ENCODE measurements at places on chromosomes 7 and 10. TPM values are rescaled to one million over a fixed set of nuclear protein-coding genes. Genes with fewer than 3 reads are reported as not detected.

DNA sequence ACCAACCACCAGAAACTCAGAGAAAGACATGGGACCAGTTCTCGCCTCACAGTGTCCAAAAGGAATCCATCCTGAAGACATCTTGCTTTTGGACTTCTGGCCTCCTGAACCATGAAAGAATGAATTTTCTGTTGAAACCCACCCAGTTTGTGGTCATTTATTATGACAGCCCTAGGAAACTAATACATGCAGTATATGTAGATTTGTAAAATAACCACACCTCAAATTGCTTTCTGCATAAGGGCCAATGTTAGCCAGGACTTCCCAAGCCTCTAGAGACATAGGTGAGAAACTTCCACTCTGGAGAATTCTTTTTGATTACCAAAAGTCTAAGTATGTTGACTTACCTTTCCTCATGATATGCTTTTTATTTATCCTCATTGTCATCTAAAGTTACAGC is 210.5 kb upstream of the SP4 start:
- no peak for DNase-seq

C10orf105 gene
- 0.06 TPM for total RNA-seq

- no peak for DNase-seq
Observed at GRCh38 chr10:15742836-15743235, 23.1 kb upstream of the ITGA8 start.

- no peak for DNase-seq
Observed at GRCh38 chr10:27104919-27105318, 4.6 kb upstream of the ANKRD26 start.

VAX1 gene
- not detected for total RNA-seq

DNA sequence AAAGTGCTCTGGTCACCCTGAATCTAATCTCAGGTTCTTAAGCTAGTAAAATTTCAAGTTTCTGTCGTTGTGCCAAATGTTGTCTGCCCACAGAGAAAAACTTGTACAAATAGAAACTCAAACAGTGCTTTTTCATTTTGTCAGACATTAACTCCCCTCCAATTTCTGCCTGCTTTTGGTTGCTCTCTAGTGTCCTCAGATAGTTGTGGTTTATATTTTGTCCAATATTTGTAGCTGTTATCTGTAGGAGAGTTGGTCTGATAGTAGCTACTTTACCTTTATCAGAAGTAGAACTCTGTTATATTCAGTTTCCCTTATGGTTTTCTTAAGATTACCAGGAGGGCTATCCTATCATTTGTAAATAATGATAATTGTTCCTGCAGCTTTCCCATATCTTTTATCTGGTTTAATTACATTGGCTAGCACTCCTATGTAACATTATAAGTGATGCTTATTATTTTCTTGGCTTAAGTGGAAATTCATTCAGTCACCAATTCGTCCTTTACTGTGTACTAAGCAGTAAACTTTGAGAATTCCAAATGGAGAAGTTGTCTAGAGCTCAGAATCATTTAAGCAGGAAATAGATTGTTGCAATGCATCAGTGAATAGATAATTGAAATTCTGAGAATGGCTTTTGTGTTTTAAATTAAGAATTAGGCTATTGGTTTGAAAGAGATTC is 91.0 kb downstream of the ANKIB1 start:
- no peak for DNase-seq

- peak; percentile 45 for DNase-seq
Observed at GRCh38 chr10:29266641-29267040, 22.2 kb upstream of the LYZL1 start.

- DNase-seq, result no peak
Observed at GRCh38 chr7:117362294-117362888, 39.5 kb upstream of the WNT2 start.

HOXA6 gene
- 0.29 TPM for total RNA-seq

RTKN2 gene
- 0.26 TPM for total RNA-seq

MUC12 gene
- total RNA-seq, result 0.72 TPM

- DNase-seq, result no peak
Observed at GRCh38 chr7:134449680-134450079, 9.2 kb downstream of the AKR1B1 start.

DNA sequence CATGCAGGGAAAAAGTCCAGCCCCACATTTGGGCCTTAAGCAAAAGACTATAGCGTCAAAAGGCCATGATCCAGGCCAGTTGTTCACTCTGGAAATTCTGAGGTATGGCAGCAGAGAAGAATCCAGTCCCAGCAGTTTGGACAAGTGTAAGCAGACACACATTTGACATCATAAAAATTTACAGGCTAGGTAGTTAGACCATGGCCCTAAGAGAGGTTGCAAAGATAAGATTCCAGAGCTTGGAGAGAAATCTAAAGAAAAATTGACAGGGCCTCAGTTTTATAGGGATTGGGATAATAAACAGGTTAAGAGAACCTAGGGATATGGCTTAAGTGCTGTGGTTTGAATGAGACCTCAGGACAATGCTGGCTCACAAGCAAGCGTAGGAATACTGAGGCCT is 884.4 kb upstream of the SORCS1 start:
- no peak for DNase-seq

DNA sequence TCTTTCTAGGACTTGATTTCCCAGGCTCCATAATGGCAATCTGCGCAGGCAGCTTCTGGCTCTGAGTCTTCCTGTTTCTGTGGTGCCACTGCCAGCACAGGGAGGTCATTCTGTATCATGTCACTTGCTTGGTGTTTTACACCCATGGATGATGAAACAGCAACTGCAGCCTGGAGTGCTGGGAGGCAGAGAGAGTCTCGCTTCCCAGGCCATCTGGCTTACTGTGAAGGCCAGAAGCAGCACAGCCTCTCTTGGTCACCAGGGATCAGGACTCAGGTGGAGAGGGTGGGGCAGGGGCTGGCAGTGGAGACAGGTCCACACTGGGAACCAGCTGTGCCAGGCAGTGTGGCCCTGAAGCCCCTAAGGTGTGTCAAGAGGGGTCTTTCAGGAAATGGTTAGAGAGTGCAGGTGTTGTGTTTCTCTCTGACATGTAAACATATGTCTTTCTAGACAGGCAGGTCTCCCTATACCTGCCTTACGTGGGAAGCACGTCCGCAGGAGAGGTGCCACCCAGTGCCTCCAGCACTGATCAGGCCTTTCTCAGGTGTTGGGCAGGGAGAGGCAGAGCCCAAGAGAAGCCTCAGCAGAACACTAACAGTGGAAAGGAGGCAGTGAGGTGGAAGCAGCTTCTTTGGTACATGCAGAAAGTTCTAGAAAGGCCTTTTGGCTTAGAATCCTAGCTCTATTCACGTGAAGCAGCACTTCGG is 71.4 kb downstream of the INSIG1 start:
- no peak for DNase-seq

DNA sequence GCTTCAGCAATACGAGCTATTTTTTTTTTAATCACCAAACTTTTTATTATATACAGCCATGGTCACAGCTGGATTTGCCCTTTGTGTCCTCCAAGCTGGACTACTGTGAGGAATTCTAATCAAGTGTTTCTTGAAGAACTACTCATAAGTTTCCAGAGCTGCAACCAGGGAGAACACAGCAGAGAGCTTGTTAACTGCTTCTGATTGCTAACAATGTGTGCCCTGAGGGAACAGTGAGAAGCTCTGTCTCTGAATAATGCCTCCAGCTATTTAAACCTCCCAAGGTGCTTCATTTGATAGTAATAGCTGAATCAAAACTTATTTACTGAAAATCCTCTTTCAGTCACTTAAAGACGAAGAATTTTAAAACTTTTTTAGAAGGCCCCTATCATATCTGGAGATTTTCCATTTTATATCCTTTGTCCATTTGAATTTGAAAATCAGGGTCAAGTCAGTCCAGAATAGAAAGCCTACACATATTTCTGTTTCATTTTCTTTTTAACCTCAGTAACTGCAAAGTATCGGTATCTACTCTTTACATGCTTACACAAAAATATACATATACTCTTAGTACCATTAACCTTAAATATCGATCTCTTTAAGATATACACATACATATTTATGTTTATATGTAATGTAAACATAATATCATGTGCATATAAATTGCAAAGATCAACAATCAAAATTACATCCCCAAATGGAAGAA is 1024.2 kb downstream of the GRM8 start:
- DNase-seq, result no peak

DNA sequence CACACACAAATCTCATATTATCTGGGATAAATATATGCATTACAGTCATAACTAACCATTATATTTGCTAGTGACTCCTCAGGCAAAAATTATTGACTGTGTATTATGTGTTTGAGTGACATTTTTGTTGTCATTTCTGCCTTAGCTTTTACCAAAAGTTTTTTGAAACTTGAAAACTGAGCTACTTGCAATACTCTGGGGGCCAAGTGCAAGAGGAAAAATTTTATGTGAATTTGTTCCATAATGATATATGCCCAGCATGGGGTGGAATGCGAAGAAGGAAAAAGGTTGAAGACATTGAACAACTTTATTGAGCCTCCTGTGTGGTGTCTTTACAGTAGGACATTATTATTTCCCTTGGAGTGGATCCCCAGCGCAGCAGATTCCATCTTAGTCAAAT is 176.8 kb upstream of the FERD3L start:
- no peak for DNase-seq

GRCh38 chr10:97107551-97107950 is 78.2 kb downstream of the SLIT1 start:
- no peak for DNase-seq

DNA sequence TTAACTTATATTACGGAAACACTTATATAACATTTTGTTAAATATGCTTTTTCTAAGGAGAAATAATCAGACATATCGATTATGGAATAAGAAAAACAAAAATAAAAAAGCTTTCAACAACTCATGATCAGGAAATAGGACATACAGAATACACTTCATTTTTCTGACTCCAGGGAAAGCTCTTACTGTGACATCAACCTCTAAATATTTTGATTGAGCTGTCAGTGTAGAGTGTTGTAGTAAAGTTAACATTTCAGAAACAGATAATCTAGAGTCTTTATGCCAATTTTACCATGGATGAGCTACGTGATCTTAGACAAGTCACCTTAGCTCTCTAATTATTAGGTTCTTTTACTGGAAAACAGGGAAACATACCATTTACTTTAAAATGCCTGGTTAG is 218.9 kb upstream of the SORCS1 start:
- DNase-seq, result no peak

GRCh38 chr7:22566592-22566991 is 66.6 kb upstream of the STEAP1B start:
- no peak for DNase-seq

GRCh38 chr10:88190123-88190522 is 326.7 kb downstream of the PTEN start:
- no peak for DNase-seq

- no peak for DNase-seq
Observed at GRCh38 chr7:69166979-69167516, 431.2 kb upstream of the AUTS2 start.

GRCh38 chr7:87463982-87464381 is 11.5 kb downstream of the ABCB4 start:
- DNase-seq, result no peak

DNA sequence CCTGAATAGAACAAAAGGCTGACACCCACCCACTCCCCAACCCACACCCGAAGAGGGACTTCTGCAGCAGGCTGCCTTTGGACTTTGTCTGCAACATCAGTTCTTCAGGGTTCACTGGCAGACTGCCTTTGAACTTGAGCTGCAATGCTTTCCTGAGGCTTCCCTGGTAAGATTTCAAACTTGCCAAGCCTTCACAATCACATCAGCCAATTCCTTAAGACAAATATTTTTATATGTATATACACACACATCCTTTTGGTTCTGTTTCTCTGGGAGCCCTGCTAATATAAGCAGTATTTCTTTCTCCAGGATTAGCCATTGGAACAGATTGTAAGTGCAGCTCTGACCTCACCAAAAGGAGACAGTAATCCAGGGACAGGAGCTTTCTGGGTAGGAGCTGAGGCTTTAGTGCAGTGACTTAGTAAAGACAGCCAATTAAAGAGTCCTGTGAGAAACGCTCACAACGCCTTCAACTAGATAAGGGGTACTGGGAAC is 55.6 kb upstream of the KMT2E start:
- no peak for DNase-seq

- no peak for DNase-seq
Observed at GRCh38 chr10:127919418-127920271, 12.7 kb downstream of the PTPRE start.

AFAP1L2 gene
- 6.3 TPM for total RNA-seq

GRCh38 chr7:126723966-126724544 is 528.7 kb downstream of the GRM8 start:
- no peak for DNase-seq

GRCh38 chr7:52830801-52831200 is 204.6 kb upstream of the POM121L12 start:
- DNase-seq, result no peak

GRCh38 chr10:122647383-122647968 is 52.2 kb downstream of the C10orf120 start:
- no peak for DNase-seq

DNA sequence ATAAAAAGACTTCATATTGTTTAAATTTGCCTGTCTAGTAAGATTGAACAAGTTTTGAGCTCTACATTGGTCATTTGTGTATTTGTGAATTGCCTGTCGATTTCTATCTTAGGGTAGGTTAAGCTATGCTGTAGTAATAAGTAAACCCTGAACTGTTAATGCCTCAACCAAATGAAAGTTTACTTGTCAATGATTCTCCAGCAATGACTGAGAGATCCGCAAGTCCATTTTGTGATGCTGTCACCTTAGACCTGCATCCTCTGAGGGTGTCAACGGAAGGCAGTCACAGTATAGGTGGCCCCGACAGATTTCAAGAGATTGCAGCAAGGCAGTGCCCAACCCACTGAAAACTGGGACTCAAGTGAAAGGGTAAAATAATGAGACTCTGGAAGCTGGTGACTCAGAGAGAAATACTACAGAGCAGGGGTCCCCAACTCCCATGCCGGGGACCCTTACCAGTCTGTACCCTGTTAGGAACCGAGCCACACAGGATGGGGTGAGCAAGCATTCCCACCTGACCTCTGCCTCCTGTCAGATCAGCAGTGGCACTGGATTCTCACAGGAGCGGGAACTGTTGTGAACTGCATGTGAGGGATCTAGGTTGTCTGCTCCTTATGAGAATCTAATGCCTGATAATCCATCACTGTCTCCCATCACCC is 10.8 kb upstream of the PHYH start:
- no peak for DNase-seq

INTS1 gene
- total RNA-seq, result 108 TPM

DNA sequence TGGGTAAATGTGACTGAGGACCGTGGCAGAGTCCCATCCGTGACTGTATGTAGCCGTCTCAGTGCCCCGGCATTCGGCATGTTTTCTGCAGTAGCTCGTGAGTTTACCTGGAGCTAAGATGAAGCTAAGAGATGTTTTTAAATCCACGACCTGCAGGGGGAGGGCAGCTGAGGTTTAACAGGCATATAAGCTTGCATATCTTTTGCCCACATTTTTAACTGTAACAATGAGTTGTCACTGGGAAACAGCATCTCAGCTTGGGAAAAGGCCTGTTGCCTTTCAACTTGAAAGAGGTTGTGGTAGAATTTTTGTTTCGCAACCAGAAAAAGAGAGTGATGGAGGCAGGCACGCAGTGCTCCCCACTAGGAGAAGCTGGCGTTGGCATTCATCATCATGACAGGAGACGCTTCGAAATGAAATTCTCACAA is 77.7 kb downstream of the CELF2 start:
- no peak for DNase-seq

- no peak for DNase-seq
Observed at GRCh38 chr7:31102151-31102972, 50.3 kb downstream of the ADCYAP1R1 start.
